ENCODE measurements at places on chromosomes 4 and X.

- DNase-seq = no peak
These were observed 39.4 kb downstream of the ZNF185 start for GRCh38 chrX:152937236-152937635.

- no peak for DNase-seq
These were observed 56.7 kb downstream of the FNIP2 start for GRCh38 chr4:158825433-158826036.

DNA sequence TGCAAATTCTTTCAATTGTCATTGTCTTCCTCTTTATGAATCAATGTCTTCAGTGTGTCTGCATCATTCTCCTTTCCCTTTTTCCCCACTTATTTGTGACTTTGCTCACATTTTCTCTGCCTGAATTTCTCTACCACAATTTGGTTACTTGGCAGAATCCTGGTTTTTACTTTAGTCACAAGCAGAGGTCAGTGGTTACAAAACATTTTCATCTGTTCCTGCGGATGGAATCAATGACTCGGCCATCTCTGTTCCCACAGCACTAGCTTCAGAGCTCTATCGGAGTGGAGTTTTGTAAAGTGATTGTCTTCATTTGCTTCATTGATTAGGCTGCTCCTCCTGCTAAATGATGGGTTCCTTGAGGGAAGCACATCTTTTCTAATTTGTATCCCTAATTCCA, 501.3 kb upstream of the AADAT start:
- no peak for DNase-seq

DNA sequence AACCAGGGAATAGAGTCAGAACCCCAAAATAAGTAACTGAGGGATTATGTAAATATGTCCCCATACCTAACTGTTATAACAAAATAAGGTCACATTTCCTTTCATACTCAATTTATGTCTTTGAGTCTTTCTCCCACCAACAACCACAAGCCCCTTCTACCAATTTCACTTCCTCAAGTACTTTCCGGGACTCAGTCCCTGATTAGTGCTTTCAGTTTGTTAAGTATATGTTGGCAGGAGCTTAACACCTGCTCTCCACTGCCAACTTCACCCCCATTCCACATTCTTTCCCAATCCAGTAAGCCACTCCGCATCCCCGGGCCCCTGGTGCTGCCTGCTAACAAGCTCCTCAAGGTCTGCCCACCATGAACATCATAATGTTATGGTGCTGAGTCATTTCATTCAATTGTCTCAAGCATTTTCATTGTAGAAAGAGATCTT, 71.3 kb upstream of the SPRY1 start:
- no peak for DNase-seq

- DNase-seq = no peak
These were observed 48.8 kb downstream of the FAM13A start for GRCh38 chr4:89008166-89008565.

- DNase-seq = no peak
These were observed 69.8 kb downstream of the RPS3A start for GRCh38 chr4:151169223-151169622.

DNA sequence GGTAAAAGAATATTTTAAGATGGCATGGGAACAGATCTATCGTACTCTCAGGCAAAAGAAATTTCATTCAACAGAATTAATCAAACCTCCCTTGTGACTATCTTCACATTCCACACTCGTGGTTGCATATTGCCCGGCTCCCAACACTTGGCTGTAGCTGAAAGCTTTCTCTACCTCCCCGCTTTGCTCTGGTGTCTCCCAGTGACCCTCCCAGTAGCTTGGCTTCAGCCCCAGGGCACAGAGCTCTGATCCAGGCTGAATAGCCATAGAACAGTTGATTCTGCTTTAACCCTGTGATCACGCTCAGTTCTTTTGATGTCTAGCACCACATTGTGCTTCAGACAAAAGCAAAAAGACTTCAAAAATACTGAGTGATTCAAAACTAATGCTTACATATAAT, 24.6 kb downstream of the SLC7A11 start:
- DNase-seq = no peak

- peak; percentile 16 for DNase-seq
These were observed 136.0 kb upstream of the STX18 start for GRCh38 chr4:4677556-4678522.

DNA sequence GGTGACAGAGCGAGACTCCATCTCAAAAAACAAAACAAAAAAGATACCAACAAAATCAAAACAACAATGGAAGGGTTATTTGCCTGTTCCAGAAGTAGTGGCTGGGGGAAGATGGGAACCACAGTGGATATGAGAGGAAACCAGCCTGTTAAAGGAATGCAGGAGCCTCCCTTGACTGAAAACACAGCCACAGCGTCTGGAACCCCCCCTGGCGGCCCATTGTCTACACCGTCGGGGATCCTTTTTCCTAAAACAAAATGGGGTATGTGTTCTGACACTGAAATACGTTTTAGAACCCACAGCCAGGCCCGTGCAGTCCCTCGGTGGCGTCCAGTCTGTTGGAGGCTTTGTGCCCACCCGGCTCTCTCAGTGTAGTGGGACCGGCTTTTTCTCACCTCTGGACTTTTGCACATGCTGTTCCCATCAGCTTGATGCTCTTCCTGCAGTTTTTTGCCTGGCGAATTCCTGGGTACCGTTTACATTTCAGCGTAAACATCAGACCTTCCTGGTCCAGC, 19.6 kb downstream of the PIGG start:
- DNase-seq = no peak

GRCh38 chr4:31458813-31459212, 738.6 kb downstream of the PCDH7 start:
- no peak for DNase-seq

DNA sequence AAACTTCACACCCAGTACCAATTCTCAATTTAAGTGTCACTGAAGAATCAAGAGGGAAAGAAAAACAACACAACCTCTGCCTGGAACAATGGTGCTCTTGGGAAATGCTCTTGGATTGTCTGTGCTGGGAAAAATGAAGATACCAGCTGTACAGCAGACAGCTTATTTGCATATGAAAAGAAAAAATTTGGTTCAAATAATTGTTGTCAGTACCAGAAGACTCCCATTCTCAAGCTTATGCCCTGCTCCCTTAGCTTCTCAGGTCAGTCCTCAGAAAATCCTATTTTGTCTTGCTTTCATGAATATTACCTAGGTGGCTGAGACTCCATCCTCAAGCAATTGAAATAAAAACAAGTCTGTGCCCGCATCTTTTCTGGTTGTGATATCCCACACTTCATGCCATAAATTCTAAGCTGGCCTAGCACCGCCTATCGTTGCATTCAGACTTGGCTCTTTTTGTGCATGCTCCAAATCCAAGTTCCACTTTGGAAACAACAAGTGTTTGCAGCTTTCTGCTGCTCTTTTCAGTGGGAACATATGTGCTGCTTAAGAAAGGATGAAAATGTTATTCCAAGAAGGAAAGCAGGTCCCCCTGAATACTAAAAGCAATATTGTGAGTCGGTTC, 431.6 kb downstream of the INPP4B start:
- DNase-seq = no peak

DNA sequence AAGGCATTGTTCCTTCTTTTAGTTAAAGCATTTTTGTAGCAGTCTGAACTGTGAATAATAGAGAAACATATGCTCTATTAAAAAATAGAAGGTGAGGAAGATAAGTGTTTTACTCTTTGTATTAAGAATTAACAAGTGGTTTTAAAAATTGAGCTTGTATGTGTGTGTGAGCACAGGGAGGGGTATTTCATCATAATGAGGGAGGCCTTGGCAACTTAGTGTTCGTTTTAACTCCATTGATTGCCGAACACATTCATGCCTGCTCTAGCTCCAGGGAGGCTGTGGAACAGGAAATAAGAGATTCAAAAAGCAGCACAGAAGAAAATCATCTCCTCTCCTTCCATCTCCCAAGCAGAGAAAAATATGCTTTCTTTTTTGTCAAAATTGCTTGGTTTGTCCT, 14.8 kb downstream of the SHROOM3 start:
- DNase-seq = no peak

GRCh38 chr4:74793757-74794381, 454 bp downstream of the BTC start:
- peak; percentile 34 for DNase-seq

DNA sequence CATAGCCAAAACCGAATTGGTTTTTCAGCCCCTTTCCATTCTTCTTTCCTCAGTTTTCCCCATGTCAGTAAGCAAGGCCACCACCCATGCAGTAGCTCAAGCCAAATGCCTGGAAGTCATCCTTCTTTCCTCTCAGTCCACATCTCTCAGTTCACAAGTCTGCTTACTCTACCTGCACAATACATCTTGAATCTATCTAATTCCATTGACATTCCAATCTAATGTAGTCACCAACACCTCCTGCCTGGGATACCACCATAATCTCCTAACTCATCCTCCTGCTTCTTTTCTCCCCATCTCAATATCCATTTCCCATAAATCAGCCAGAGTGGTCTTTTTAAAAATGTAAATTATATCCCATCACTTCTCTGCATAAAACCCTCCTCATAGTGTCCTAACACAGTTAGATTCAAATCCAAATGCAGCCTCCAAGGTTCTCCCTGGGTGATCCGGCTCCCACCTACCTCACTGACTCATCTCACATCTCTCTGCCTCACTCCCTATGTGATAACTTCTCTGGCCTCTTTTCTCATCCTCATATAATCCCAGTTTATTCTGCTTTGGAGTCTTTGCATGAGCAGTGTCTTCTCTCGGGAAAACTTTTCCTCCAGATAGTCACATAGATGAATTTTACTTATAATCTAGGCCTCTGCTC, 26.9 kb downstream of the KCNIP4 start:
- DNase-seq = no peak

DNA sequence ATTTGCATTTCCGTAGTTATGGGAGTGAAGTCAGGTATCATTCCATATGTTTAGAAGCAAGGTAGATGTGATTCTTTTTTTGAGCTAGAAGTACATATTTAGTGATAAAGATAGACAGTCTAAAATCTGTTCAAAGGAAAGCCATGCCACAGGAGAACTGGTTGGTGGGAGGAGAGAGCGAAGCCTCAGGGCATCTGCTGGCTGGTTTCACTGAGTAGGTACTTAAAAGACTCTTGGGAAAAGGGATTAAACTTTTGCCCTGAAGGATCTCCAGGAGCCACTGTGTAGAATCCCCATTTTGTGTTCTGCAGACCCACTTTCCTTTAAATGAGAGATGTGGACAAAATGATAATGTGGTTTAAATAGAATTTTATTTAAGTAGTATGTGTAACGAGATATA, 89.6 kb downstream of the SHROOM2 start:
- DNase-seq = no peak

DNA sequence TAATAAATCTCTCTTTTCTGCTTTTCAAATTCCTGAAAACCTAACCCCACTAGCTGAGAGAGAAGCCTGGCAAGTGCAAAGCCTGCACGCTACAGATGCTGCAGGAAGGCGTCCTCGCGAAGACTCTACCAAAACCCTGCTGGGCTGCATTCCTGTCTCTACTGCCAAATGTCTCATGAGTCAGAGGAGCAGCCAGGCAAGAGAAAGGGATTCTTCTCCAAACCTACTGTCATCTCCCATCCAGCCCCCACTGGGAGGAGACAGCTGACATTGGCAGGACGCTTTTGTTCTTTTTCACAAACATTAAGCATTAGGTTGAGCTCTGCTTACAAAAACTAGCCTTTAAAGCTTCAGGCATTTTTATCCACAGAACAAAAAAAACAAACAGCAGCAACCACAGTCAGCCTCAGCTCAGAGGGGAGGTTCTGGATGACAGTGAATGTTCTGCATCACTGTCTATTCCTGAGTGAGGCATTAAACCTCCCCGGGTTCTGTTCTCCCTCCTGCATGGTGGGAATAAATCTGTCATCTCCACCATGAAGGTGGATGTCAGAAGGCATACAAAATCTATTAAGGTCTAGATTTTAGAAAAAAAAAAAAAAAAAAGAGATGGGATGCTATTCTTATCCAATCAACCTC, 18.0 kb downstream of the CRMP1 start:
- DNase-seq = no peak

DNA sequence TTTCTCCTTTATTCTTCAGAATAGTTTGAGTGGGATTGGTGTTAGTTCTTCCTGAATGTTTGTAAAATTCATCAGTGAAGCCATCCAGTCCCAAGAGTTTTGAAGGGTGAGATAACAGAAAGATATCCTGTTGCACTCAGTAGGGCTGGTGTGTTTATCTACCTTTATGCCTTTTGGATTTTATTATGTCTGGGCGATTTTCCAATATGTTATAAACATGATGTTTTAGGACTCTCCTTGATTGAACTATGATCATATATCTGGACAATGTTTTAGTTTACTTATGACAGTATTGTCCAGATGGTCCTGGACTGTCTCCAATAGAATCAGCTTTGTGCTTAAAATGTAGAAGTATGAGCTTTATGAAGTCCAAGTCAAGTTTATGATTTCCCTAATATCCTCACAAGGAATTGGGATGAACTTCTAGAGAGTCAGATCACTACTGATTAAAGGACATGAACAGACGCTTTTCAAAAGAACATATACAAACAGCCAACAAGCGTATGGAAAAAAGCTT, 77.6 kb upstream of the ITM2A start:
- DNase-seq = no peak

DNA sequence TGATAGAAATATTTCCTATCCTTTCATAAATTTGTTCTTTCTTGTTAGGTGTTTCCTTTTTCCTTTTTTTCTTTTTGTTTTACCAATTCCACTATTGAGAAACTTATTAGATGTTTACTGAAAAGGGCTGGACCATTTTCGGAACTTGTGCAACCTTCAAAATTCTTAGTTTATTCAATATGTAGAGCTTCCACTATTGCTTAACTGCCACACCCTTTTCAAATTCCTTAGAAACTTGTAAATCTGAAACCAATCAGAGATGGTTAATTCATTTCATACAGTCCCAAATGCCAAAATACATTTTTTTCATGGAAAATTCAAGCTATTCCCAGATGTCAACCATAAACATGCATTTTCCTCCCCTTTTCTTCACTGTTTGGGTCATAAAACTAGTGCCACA, 66.1 kb upstream of the SLC39A8 start:
- DNase-seq = no peak

GRCh38 chrX:1778817-1779216, 164.0 kb downstream of the ASMT start:
- no peak for DNase-seq

DNA sequence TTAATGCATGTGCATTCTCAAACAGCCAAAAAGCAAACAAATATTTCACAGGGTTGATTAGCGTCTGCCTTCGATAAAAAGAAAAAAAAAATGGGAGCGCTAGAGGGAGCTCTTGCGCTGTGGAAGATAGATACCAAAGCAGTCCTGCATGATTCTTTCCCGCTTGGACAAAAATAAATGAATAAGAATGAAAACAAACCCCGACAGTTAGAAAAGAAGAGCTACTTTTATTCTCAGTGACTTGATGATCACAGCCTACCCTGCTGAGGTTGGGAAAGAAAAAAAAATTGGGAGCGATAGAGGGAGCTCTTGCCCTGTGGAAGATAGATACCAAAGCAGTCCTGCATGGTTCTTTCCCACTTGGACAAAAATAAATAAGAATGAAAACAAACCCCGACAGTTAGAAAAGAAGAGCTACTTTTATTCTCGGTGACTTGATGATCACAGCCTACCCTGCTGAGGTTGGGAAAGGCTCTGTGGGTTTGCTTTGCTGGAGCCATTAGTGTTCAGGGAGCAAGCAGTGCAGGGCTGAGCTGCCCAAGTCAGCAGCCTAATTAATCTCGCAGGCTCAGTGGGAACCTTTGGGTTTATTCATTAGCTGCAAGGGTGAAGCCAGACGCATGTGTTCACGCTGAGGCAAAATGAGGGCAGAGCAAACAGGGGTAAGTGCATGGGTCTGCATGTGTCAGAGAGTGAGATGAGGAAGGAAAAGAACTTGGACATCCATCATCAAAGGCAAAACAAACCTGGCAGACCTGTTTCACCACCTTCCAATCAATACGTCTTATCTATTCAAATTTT, 249.3 kb upstream of the PRKX start:
- peak; percentile 36 for DNase-seq

GRCh38 chr4:2286904-2287593, 25.1 kb upstream of the MXD4 start:
- no peak for DNase-seq

All from Kasumi-1 (cell line).